HCEC 1CT (cell line): ENCODE measurements at places on chromosomes 13 and 19.

DNA sequence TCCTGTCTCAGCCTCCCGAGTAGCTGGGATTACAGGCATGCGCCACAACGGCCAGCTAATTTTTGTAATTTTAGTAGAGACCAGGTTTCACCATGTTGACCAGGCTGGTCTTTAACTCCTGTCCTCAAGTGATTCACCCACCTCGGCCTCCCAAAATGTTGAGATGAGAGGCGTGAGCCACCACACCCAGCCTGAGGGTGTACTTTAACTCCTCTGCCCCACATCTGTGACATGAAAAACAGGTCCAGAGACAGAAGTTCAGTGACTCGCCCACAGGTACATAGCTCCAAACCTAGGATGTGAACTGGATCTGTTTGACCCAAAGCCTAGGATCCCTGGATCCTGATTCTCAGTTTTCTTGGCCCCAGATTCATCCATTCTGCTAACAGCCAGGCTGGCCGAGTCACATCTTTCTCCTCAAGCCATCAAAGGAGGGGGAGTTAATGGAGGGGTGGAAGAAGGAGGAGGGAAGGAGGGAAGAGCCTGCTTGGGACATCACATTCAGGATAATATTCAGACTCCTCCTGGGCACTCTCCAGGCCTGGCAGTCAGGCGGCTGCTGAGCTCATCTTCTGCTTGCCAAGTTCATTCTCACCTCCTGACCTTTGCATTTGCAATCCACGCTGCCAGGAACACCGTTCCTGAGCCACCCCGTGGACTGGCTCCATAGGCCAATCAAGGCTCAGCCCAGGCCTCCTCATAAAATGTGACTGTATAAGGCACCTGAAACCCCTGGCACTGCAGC lies 3.1 kb downstream of the SPC24 start:
- DNase-seq = peak; percentile 64

DNA sequence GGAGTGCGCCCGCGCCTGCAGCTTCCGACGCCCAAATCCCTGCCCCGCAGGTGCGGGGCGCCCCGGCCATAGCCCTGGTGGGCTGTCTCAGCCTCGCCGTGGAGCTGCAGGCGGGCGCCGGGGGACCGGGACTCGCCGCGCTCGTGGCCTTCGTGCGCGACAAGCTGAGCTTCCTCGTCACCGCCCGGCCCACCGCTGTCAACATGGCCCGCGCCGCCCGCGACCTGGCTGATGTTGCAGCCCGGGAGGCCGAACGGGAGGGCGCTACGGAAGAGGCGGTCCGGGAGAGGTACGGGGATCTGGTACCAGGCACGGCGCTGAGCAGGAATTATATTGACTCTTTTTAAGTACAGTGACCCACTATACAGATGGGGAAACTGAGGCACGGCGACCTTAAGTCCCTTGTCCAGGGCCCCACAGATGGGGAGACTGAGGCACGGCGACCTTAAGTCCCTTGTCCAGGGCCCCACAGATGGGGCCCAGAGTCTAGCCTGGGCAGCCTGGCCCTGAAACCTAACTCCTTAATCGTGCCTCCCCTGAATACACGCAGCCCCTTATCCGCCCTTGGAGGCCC lies 586 bp downstream of the MRI1 start:
- no peak for DNase-seq

GRCh38 chr13:29310806-29311205 lies 284.7 kb downstream of the SLC7A1 start:
- no peak for DNase-seq

GRCh38 chr13:110042253-110042950 lies 256.0 kb upstream of the IRS2 start:
- no peak for DNase-seq

- DNase-seq = no peak
Measured at GRCh38 chr13:112513761-112514160, 74.2 kb downstream of the TUBGCP3 start.

DNA sequence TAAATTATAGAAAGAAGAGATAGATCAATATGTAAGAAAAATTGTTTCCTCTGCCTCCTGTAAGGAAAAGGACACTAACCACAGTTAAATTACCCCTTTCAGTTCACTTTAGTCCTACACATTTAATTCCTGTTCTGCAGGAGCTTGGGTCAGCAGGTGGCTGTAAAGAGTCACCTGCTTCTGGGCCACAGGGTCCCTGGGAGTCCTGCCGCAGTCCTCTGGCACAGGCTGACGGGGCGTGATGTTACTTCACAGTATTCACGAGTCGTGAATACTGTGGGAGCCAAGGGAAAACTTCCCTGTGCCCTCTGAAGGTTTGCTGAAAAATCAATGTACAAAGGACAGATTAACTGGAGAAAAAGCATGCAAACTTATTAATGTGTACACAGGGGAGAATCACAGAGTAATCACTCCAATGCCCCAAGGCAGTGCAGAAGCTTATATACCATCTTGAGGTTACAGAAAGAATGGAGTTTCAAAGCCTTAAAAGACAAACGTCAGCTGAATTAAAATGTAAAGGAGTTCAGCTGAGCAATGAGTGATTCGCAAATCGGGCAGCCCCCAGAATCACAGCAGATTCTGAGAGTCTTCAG lies 125.8 kb upstream of the TMTC4 start:
- DNase-seq = no peak

- DNase-seq = no peak
Measured at GRCh38 chr13:97082461-97083207, 88.4 kb upstream of the OXGR1 start.
